IMR-90 (cell line): ENCODE measurements at places on chromosomes 4 and X. TPM values are rescaled to one million over a fixed set of nuclear protein-coding genes. Genes with fewer than 3 reads are reported as not detected.

The KCNIP4 gene
- not detected in 2 replicates for total RNA-seq

The CSAG1 gene
- not detected in 2 replicates for total RNA-seq

DNA sequence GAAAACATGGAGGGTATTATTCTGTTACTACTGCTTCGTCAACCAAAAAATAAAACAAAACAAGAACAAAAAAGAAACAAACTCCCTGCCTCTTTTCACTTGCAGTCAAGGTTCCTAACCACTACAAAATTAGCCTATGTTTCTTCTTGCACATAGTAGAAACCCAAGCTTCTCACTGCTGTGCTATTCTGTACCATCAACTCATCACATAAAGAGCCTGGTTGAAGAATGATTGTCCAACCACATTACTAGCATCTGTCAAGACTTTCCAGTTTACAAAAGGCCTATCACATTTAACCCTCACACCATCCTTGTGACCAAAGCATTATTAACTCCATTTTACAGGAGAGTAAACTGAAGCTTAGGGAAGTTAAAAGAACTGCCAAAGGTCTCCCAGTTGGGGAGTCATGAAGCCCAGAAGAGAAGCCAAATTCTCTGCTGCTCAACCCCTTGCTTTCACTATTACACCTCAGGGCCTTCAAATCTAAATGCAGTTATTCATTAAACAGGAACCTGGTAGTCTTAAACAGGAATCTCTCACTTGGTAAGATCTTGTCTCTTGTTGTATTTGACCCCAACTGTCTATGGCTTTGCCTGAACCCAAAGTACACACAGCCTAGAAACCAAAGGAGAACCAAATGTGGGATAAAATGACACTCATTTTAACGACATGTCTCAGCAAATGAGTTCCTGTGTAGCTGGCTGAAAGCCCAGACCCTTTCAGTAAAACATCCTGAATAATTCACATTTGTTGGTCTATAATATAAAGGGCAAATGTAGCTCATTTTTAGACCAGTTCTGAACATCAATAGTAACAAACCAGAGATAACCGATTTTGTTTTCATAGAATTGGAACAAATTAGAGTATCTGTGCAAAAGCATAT is 8.6 kb downstream of the F9 start:
- no peak for DNase-seq

DNA sequence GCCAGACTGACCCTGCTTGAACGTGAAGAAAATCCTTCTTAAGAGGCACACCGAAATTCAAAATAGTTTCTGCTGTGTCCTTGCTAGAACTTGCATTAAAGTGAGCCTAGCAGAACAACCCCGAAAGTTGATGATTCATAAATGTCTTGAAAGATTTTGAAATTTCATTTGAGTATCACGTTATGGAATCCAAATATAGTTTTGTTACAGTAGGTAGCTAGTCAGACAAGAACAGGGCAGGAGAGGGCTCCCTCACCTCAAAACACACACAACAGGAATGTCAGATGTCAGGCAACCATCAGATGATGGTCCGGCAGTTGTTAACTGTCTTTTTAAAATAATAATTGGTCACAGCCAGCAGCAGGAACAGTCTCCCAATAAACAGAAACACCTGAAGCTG is 259.6 kb upstream of the GNPDA2 start:
- no peak for DNase-seq

GRCh38 chr4:164304101-164304639 is 449.8 kb upstream of the SMIM31 start:
- DNase-seq: no peak

GRCh38 chrX:56794404-56795230 is 65.6 kb downstream of the NBDY start:
- no peak for DNase-seq
